ENCODE measurements at places on chromosomes 7 and 10.

GRCh38 chr7:105664816-105665525 lies 83.7 kb upstream of the EFCAB10 start:
- no peak for DNase-seq

- DNase-seq: no peak
Observed at GRCh38 chr10:96413151-96413787, 54.5 kb upstream of the OPALIN start.

GRCh38 chr7:155173905-155174304 lies 103.8 kb downstream of the HTR5A start:
- no peak for DNase-seq

DNA sequence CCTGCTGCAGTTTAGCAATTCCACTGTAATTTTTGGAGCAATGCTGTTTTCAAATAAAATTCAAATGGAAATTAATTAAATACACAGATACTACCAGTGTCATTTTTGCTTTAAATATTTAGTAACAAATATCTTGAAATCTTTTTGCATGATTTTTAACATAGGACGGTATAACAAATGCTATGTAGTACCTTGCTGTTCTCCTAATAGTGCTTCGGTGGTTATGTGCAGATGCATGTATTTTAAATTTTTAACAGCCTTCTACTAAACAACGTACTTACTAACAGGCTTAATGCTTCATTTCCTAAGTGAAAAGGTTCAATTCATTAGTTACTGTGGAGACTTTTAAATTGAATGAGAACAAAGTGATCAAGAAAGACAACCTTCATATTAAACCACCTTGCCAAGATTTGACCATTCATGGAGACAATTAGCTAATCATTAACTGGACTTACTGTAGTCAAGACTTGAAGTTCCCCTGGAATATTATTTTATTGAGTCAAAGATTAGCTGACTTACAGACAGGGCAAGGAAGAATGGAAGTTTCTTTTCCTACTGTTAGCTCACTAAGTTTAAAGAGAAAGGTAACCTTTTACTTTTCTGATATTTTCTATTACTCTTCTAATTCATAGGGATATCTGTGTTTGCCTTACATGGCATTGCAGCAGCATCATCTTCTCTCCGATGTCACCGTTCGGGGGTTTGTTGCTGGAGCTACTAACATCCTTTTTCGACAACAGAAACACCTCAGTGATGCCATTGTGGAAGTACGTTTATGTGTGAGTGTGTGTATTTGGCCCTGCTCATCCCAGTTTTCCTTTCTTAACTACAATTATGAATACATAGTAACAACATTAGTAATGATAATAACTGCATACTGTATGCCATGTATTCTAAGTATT lies 74.3 kb downstream of the AVL9 start:
- DNase-seq: no peak

- no peak for DNase-seq
Observed at GRCh38 chr10:69874449-69874848, 72.7 kb downstream of the COL13A1 start.

DNA sequence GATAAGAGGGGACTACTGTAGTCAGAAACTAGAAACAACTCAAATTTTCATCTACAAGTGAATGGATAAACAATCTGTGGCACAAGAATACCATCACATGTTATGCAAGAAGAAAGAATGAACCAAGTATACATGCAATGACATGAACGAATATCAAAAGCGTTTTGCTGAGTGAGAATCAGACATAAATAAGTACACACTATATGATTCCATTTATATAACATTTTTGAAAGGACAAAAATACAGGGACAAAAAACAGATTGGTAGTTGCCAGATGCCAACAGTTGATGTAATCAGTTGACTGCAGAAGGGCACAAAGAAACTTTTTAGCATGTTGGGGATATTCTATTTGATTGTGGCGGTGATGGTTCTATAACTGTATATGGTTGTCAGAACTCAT lies 33.6 kb downstream of the CTNNA3 start:
- no peak for DNase-seq

DNA sequence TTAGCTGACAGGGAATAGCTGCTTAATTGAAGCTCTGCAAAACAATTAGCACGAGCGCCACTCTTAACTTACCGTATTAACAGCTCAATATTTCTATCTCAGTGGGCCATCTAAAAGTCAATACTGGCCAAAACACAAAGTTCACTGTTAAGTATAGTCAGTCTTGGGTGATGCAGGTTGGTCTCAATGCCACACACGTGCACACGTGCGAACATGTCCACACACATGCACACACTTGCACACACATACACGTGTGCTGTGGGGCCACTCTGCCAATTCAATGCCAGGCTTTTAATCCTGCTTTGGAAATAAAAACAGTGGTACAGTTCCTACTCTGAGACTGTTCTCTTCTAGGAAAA lies 105.1 kb downstream of the GRB10 start:
- no peak for DNase-seq

- no peak for DNase-seq
Observed at GRCh38 chr10:124259139-124259825, 159.4 kb downstream of the OAT start.

GRCh38 chr10:48568131-48568530 lies 36.7 kb downstream of the ARHGAP22 start:
- DNase-seq: no peak

DNA sequence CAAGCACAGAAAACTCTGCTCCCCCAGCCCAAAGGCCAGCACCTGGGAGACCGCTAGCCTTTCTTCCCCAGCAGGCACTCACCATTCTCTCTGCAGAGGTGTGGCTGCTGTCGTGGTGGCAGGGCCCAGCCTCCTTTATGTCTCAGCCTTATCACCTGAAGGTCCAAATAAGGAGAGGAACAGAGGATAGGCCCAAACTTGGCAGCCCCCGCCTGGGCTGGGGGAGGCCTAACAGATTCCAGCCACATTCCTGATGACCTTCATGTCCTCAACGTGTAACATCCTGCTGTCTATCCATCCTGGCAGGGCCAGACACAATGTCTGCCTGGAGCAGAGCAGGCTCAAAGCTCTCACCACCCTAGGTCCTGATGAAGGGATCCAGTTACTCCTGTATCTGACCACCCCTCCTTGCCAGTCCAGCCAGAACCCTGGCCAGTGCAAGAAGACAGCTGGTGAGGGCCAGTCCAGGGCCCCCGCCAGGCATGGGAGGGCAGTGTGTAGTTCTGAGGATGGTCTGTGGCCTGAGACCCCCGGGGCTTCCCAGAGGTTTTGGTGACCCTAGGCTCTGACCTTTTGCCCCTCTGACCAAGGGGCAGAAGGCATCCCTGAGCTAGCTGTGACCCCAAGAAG lies at the start of gene MYL7:
MYL7 (minus strand) TSS at position 112 of the 630 bp plus-strand sequence; CDS start at position 85, 27 bp downstream.
- no peak for DNase-seq

DNA sequence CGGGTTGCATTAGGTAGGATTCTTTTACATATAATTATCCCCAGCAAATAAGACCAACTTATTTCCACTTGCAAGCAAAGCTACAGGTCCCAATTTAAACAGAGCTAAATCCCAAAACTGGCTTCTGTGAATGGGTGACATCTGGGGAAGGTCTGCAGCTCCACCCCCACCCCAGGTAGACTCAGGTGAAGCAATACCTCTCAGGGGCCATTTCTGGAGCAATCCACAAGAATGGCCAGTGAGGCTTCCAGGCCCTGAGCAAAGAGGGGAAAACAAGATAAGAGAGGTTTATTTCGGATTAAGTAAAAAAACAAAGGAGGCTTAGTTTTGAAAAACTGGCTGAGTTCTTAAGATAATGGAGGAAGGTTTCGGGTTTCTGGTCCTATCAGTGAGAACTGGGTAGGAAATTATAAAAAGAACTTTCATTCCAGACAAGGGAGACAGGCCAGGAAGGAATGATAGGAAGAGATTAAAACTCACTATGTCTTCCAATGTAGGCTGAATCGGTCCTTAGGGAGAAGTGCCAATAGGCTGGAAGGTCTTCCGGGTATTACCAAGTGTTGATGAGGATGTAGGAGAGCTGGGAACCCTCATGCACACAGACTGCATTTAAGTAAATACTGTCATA lies 25.4 kb downstream of the SH3PXD2A start:
- no peak for DNase-seq

DNA sequence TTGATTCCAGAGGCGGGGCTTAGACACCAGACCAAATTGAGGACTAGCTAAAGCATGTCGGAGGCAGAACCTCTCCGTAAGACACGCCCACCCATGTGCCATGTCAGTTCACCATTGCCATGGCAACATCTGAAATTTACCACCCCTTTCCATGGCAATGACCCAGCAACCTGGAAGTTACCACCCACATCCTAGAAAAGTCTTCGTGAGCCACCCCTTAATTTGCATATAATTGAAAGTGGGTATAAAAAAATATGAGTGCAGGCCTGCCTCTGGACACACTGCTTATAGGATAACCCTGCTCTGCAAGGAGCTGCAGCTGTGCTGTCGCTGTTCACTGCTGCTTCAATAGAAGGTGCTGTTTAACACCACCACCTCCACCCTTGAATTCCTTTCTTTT lies 28.0 kb downstream of the TMEM270 start:
- no peak for DNase-seq

DNA sequence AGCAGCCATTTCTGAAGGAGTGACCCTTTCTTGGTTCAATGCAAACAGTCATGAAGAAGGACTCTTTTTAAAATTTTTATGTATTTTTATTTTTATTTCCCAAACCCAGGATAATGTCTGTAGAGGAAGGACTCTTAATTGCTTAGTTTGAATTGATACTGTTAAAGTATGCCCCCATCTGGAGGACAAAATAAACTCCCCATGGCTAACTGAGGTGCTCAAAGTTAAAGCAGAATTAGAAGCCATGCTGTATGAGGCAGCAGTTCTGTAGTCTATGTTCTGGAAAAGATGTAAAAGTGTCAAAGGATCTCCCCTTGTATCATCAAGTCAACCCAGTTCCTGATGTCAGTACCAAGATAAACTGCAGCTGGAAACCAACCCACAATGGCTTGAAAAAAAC lies 617.9 kb upstream of the GRM3 start:
- no peak for DNase-seq

DNA sequence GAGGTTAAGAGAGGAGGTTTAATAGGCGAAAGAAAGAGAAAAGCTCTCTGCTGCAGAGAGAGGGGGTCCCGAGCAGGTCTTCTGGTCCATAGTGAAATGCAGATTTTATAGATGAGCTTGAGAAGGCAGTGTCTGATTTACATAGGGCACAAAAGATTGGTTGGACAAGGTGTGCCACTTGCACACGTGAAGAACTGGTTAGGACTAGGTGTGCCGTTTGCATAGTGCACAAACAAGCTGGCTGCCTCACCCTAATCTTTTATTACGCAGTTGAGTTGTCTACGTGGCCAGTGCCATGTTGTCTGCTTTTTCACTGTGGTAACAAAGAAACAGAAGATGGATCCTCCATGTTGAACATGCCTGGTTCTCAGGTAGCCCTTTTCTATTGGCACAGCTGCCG lies 82.6 kb downstream of the AMPH start:
- no peak for DNase-seq

GRCh38 chr10:115171392-115171960 lies 78.3 kb downstream of the ATRNL1 start:
- peak; percentile 1 for DNase-seq

GRCh38 chr10:29248158-29248557 lies 40.7 kb upstream of the LYZL1 start:
- no peak for DNase-seq

GRCh38 chr7:155258226-155258560 lies 39.5 kb upstream of the INSIG1 start:
- no peak for DNase-seq

- DNase-seq: no peak
Observed at GRCh38 chr10:42971251-42971599, 105.6 kb upstream of the RET start.

- no peak for DNase-seq
Observed at GRCh38 chr10:70809726-70810125, 6.0 kb upstream of the SGPL1 start.

DNA sequence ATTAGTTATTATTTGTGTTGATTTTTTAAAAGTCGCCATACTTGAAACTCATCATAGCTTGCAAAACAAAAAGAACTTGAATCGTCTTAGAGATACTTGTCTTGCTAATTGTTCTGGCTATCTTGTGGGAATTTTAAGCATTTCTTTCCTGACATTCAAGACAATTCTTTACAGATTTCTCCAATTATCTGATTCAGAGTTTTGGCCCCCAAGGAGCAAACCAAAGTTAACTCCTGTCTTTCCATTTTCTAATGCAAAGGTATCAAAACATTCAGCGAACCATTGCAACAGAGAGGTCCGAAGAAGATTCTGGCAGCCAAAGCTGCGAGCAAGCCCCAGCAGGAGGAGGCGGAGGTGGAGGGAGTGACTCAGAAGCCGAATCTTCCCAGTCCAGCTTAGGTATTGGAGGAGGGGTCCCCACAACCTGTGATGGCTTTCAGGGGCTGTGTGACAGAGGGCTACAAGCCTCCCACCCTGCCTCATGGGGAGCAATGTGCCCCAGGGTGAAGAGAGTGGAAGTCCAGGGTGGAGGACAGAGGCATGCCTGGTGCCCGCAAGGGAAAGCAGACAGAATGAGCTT lies 119.4 kb upstream of the STK17A start:
- no peak for DNase-seq

DNA sequence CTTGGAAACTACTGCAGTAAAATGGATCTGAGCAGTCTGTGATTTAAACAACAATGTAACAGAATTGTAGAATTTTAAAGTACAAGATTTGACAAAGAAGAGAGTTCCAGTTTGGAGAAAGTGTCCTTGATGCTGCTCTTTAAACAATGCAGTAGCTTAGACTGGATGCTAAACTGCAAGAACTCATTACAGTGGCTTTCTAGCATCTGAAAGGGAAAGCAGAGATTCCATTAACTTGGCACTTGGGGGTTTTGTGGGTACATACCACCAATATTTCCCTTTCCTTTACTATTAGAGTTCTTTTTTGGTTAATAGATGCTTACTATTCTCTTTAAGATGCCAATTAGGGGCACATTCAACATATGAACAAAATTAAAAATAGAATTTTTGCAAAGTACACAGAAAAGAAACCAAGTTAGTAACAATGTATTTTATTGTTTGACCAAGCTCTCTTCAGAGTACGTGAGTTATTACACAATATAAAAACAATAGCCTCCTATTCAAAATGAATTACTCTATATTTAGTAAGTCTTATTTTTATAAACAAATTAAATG lies 11.9 kb downstream of the PSTK start:
- DNase-seq: no peak

DNA sequence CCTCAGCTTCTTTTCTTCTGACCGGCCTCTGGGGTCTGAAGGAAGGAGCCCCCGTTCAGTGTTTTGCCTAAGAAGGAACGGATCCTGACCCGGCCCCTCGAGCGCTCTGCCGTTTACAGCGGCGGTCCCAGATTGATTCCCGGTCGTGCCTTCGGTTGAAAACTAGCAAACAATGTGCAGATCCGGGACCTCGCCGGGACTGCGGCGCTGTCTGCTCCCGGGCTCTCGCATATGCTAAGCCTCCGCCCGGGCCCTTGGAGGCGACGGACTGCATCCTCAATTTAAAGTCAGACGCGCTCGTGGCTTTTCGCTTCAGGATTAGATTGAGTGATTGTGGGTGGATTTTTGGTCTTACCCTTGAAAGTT lies 559 bp downstream of the DBF4 start:
- DNase-seq: no peak

Data from neuronal stem cell (in vitro differentiated cells).